ENCODE measurements at places on chromosomes 7 and 10.

GRCh38 chr7:140584195-140584851, 56.3 kb downstream of the DENND2A start:
- no peak for DNase-seq

- no peak for DNase-seq
Observed at GRCh38 chr7:66630531-66630930, 1.9 kb downstream of the KCTD7 start.

DNA sequence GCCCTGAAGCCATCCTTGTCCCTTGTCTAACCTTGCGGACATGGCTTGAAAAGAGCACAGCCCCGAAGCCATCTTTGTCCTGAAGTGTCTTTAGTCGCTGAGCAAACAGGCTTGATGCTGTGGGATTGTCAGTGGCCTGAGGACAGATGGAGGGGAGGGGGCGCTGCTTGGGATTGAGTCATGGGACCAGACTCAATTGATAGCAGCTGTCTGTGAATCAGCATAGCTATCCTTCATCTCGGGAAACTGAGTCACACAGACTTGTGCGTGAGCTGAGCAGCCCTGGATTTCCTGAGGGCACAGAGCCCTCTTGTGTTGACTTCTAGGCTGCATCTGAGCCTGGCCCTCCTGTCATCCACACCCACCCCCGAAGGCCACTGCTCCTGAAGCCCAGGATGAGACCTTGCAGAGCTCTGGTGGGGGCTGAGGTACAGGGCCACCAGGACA, 14.4 kb downstream of the MYO1G start:
- DNase-seq: no peak

DNA sequence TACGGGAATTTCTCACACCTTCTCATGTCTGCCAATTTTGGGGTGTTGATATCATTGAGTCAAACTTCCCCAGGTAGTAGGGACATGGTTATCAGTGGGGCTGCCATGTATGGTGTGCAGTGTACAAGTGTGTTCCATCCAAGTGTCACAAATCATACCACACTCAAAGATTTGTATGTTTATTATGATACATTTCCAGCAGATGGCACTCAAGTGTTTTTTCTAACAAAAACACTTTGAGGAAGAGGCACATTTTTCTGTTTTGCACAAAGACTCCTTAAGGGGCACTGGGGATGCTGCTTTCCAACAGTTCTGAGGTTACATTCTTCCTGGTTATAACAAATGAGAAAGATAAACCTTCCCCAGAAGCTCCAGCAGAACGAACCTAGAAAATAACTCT, 414.5 kb downstream of the REEP3 start:
- no peak for DNase-seq

DNA sequence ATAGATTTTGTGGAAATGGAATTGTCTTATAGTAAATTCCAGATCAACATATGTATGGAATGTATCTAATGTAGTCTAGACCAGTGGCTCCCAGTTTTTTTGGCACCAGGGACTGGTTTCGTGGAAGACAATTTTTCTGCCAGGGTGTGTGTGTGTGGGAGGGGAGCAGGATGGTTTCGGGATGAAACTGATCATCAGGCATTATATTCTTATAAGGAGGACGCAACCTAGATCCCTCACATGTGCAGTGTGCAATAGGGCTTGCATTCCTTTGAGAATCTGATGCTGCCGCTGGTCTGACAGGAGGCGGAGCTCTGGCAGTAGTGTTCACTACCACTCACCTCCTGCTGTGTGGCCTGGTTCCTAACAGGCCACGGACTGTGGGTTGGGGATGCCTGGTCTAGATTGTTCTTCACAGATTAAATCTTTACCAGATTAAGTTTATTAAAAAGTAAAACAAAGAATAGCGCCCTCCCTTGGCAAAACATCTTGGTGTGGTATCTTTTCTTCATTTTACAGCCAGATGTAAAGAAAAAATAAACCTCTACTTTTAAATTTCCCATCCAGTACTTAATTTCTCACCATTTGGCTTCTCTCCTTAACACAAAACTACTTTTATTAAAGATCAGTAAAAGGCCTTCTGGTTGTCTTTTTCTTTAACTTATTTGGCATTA, 48.4 kb downstream of the SEPTIN7 start:
- DNase-seq: no peak

DNA sequence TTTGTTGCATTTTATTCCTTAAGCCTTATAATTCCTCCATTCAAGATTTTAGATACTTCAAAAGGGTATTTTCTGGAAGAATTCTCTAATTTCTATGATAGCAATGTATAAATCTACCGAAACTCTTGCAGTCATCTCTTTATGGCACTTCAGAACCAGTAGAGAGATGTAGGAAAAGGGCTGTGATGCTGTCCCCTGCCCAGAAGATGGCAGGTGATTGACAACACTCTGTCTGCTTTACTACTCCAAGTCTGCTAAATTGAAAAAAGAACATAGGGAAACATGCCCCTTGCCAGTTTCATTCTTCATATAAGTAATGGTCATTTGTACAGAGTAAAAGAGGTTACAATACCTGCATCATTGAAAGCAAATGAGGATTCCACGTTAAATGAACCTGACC, 5.1 kb downstream of the TCTN3 start:
- no peak for DNase-seq

- no peak for DNase-seq
Observed at GRCh38 chr7:73701357-73701995, 18.0 kb downstream of the STX1A start.

DNA sequence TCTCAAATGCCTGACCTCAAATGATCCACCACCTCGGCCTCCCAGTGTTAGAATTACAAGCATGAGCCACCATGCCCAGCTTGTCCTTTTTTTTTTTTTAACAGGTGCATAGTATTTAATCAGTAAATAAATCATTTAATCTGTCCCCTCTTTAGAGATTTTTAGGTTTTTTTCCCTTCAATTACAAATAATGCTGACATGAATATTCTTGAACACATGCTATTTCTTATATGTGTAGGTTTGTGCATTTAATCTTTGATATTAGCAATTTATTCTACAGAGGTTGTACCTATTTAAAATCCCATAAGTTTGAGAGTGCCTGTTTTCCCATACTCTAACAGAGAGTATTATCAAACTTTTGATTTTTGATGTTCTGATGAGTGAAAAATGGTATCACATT, 24.2 kb upstream of the ARMC3 start:
- no peak for DNase-seq

DNA sequence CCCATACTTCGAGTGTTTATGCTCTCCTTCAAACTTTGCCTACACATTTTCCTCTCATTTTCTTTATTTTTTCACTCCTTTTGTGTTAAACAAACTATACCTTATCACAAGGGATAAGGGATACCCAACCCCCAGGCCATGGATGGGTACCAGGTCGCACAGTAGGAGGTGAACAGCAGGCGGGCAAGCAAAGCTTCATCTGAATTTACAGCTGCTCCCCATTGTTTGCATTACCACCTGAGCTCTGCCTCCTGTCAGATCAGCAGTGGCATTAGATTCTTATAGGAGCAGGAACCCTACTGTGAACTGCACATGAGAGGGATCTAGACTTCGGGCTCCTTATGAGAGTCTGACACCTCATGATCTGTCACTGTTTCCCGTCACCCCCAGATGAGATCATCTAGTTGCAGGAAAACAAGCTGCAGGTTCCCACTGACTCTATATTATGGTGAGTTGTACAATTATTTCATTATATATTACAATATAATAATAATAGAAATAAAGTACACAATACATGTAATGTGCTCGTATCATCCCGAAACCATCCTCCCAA, 28.5 kb downstream of the ZC3HC1 start:
- DNase-seq: no peak

DNA sequence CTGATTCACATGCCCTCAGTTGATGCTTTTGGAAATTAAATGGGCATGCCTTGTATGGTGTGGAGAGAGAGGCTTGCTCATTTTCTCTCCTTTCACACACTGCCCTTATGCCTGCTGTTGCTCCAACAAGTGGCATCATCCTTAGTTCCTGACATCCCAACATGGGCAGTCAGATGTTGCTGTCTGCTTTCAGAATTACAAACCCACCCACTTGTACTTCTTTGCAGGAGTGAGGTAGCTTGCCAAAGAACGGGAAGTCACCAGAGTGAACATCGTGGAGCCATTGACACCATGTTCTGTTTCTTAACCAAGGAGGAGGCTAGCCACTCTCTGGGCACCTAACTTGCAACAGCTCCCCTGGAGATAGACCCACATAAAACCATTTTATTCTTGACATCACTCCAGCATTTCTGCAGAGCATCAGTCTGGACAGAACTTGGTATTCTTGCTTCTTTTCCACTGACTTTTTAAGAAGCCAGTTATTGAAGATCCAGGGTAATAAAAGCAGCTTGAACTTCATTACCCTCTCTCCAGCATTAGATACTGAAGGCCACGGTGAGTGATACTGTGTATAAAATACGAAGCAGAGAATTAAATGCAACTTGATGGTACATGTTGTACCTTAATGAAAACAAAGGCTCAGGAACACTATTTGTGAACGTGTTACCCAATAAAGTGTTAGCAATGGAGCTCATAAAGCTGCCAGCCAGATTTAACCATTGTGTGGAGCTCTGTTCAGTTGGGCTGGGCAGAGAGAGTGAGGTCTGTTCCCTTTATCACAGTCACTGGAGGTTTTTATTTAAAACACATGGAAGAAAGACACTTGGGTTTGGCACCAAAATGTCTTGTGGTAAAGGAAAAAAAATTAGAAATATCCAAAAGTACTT, 195.8 kb upstream of the HABP2 start:
- DNase-seq: no peak

DNA sequence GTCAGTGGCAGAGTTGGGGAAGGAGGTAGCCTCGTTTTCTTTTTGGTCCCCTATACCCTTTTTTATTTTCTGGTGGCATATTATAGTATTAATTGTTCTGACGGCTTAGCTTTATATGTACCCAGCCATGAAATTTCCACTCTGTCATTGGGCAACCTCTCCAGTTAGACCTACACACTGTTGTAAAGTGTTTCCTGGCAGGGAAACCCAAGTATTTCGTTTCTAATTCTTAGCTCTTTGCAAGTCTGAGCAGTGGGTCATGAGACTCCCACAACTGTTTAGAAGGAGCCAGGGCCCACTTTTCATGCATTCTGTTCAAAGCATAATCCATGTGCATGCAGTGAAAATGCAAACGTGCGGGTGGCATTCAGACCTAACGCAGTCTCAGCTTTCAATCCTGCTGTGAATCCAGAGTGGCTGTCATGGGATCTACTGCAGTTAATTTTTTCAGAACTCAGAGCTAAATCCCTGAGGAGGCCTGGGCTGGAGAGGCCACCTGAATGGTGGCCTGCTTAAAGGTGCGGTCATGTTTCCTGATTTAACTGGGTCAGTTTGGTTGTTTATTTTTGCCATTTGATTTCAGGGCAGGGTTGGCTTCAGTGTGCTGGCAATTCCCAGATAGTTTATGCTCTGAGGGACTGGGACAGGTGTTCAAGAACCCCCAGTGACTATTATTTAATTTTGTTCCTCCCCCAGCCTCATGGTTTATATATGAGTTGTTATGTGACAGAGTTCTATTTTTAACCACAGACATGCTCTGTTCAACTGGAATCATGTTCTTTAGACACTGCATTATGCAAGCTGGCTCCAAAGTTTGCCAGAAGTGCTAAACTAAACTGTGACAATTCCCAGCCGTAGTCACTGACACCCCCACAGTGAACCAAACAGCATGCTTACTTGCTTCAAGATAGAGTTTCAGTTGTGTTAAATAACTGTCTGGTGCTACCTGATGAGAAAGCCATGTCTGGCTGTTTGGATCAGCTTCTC, 27.4 kb upstream of the SYPL1 start:
- no peak for DNase-seq

- no peak for DNase-seq
Observed at GRCh38 chr7:95993380-95993779, 221.0 kb downstream of the DYNC1I1 start.

DNA sequence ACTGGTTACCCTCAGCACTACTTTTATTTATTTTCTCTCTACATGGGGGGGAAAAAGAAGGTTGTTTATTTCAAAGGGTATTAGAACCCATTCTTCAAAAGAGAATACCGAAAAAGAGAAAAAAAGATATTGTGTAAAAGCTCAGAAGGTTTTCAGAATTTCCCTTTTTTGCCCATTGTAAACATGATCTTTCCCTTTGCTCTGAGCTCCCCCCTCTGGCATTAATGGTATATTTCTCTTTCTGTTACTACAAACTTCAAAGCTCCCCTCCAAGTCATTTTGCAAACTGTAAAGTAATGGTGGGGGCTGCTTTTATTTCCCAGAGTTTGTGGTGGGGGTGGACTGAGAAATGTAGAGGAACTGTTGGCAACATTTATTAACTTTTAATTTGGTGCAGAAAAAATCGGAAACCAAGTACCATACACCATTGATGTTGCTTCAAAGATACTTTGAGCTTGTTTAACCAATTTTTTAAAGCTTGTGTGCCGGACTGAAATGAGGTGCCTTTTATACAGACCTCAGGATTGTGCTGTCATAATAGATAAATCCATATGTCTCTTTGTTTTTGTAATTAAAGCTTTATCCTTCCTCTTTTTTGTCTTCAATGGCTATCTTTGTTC, 181.5 kb downstream of the EXOC4 start:
- no peak for DNase-seq

DNA sequence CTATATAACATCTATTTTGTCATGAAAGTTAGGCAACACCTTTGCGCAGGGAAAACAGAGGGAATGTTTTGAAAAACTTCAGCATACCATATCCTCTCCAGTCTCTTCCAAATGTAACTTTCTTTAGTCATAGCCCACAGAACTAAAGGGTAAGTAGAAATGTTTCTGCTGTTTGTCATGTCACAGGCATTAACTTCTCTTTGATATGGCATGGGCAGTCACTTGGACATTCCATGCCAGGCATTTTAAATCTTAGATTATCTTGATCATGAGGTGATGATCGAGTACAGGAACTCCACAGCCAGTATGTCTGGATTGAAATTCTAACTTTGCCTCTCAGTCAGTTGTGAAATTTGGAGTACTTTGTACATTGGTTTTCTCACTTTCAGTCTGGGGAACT, 27.5 kb upstream of the ETV1 start:
- DNase-seq: no peak

GRCh38 chr10:113585949-113586348, 33.1 kb downstream of the HABP2 start:
- DNase-seq: no peak

DNA sequence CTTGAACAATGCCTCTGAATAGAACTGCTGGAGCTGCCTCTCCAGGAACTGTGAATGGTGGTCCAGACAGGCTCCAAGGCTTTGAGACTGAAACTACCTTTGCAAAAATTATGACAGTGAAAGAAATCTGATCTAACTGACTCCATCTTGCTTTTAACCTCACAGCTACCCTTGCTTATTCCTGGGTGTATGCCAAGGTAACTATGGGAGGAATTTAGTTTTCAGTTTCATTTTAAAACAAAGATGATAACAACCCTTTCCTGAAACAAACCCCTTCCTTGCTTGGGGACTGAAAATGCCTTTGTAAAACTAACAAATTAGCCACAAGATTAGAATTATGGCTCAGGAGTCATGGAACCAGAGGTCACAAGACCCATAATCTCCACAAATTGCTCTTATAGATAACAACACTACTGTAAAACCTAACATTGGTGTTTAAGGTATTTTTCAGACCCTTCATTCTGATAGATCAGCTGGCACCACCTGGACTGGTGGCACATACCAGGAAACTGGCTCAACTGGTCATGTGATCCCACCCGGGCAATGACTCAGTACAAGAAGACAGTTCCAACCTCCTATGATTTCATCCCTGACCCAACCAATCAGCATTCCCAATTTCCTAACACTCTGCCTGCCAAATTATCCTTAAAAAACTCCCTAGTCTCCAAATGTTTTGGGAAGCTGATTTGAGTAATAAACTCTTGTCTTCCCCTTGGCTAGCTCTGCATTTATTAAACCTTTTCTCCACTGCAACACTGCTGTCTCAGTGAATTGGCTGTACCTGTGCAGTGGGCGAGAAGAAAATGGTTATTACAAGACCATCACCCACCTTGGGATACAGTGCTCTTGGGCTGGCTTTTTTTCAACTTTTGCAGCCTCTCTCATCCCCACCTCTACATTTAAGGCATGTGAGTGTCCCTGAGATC, 608.1 kb downstream of the TYW1 start:
- no peak for DNase-seq
